Placental pericyte (primary cell): ENCODE measurements at places on chromosomes 7 and 10. TPM values are rescaled to one million over a fixed set of nuclear protein-coding genes. Genes with fewer than 3 reads are reported as not detected.

The ASB10 gene
- total RNA-seq, result not detected in 2 replicates

The NXPH1 gene
- not detected in 2 replicates for total RNA-seq

The EBLN1 gene
- not detected in 2 replicates for total RNA-seq

The WNT8B gene
- not detected in 2 replicates for total RNA-seq
